ENCODE measurements at places on chromosomes 13 and 19.

DNA sequence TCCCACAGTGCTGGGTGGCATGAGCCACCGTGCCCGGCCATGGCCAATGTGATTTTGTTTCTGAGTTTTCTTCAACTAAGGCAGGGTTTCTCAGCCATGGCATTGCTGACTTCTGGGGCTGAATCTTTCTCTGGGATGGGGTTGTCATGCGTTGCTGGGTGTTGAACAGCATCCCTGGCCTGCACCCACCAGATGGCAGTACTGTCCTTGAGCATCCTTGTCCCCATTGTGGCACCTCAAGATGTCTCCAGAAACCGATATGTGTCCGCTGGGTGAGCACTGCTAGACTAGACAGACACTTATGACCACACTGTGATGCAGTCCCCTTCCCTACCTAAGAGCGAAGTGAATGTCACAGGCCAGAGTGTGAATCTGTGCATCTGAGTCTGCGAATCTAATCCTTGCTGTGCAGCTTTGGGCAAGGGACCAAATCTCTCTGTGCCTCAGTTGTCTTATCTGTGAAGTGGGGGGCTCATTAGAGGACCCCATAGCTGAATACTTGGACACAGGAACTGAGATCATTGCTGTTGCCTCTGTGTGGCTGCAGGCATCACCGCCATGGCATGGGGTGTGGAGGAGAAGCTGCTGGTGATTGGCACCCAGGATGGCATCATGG, 50.3 kb upstream of the SIN3B start:
- DNase-seq = peak; percentile 45

GRCh38 chr13:112619730-112620631, 32.0 kb upstream of the TUBGCP3 start:
- peak; percentile 7 for DNase-seq

- DNase-seq = no peak
Measured at GRCh38 chr19:41872384-41872774, 4.7 kb upstream of the CD79A start.

DNA sequence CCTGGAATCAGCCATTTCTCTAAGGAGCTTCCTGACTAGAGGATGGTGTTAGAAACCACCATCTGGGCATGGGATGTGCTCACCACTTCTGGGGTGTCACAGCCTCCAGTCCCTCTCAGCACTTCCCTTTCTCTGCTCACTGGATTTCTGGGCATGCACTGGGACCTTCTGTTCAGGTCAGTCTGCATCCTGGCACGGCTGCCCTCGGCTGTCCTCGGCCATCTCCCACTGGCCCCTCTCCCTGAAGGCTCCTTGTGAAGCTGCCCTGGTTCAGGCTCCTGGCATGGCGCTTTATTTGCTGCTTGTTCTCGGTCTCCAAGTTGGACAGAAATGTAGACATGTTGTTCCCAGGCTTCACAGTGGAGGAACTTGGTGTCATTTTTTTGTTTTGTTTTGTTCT, 60.0 kb downstream of the TEX29 start:
- DNase-seq = no peak

- DNase-seq = no peak
Measured at GRCh38 chr19:31342926-31343325, 6.3 kb downstream of the TSHZ3 start.

DNA sequence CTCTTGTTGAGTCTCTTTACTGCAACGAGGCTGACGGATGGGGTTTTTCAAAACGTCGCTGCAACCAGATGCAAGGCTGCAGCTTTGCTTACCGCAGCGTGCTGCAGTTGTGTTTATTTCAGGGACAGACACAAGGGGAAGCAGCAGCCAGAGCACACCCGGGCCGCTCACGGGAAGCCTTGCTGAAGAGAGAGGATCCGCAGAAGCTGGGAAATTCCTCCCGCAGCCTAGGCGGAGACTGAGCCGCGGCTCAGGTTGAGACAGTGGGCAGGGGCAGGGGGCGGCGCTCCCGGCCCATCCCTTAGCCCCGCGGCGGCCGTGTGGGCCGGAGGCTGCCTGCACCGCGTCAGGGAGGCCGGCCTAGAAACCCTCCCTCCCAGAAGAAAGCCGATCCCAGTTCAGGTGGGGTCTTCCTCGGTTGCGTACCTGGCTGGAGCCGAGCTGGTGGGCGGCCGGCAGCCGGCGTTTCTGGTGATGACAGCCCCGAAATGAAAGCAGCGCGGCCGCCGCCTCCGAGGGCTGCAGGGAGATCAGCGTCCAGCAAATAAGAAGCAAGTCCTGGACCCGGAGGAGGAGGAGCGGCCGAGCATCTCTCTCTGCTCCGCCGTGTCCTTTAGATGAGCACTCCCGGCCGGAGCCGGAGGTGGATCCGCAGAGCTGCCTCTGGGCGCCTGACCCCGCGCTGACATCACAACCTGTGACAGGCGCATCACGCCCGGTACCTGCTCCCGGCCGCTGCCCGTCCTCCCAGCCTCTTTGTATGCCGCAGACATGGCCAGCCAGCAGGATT, at the start of gene FRY:
Gene FRY (plus strand): TSS at position 750 of the 790 bp plus-strand sequence. CDS start 22 bp downstream, at position 772.
- DNase-seq = peak; percentile 69

GRCh38 chr19:9932835-9933234, 3.5 kb downstream of the OLFM2 start:
- no peak for DNase-seq

DNA sequence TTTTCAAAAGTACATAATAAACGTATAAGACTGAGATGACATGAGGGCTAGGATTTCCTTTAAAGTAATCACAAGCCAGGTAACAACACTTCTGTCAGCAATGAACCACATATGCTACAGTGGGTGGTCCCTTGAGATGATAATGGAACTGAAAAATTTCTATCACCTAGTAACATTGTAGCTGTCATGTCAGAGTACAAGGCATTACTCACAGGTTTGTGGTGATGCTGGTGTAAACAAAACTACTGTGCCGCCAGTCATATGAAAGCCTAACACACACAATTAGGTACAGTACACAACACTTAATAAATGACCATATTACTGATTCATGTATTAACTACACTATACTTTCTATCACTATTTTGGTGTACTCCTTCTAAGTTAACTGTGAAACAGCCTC, 36.8 kb downstream of the MIPEP start:
- DNase-seq = no peak

- DNase-seq = no peak
Measured at GRCh38 chr13:47415048-47415447, 518.2 kb upstream of the HTR2A start.

GRCh38 chr13:83943530-83944279, 61.4 kb upstream of the SLITRK1 start:
- no peak for DNase-seq
